Inflammatory macrophage treated with lipopolysaccharide for 1 hour (primary cell): ENCODE measurements at places on chromosomes 7 and 10.

DNA sequence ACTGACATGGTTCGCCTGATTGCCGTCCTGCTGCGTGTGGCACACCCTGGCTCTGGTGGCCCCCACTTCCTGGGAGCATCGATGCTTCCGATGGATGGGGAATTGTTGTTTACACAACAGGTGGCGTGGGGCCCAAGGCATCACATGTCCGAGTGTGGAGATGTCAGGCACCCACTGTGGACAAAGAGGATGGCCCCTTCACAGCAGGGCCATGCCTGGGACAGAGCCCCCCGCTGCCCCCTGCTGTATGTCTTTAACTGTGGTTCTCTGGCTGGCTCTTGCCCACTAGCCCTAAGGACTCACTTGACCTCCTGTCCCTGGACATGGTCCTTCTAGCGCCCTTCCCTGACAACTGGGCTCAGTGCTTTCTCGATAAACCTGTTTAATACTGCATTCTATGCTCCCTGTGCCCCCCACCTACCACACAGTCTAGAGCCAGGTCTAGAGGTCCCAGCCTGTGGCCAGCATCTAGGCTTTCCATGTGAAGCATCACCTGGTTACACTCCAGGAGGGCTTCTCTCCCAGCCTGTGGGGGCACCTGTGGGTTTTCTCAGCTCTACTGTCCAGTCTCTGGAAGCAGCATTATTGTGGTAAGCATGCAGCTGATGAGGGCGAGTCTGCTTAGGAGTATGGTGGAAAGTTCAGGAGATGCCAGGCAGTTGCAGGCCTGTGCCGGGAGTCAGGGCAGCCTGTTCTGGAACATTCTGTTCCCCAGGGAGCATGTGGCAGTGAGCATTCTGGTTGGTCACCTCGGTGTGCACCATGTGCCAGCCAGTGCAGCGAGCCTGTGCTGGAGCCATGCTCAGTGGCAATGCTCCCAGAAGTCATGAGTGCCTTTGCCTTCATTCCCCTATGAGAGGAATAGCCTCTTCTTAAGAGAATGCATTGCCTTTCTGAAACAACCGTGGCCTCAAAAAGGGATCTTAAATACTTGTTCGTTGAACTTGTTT lies 10.4 kb downstream of the ADCY1 start:
- DNase-seq: no peak

DNA sequence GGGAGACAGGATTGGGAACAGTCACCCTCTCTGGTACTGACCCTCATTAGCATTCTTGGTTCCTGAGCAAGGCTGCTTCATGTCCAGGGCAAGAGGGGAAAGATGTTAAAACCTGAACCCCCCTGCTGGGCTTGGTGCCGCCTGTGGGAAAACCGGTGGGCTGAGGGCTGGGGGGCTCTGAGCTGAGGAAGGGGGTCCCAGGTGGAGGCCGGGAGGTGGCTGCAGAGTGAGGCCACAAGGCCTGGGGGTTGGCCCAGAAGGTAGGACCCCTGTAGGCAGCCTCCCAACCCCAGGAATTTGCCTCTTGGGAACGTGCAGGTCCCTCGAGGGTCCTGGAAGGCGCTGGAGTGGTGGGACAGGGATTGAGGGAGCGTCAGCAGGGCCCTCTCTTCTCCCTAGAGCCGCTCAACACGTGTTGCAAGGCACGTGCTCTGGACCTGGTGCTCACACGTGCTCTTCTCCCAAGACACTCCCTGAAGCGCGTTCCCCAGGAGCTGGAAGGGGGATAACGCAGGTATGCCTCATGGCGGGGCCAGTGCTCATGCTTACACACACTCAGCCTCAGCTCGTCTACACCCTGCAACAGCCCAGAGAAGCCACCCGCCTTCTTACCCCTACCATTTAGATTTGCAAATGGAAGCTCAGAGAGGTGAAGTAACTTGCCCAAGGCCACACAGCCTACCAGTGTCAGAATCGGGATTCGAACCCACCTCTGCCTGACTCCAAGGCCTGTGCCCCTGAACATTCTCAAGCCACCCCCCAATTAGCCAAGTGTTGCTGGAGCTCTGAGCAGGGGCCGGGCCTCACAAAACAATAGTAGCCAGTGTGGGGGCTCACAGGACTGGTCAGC lies 64.4 kb downstream of the LHPP start:
- no peak for DNase-seq

- no peak for DNase-seq
These were observed 966.4 kb downstream of the GRM8 start for GRCh38 chr7:126286317-126286716.

DNA sequence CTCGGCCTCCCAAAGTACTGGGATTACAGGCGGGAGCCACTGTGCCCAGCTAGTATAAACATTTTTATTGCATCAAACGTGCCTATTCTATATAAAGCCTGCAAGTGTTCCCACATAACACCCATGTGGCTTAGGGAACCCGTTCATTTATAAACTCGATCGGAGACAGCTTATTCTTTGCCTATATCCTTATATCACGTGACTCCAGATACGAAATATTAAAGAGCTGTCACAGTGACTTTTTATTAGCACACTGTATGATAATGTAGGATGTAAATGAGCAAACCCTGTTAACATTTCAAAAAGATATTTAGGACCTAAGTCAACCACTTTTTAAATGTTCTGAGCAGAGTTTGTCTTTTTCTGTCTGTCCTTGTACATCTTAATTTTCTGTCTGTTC lies 642.9 kb upstream of the ADARB2 start:
- no peak for DNase-seq

GRCh38 chr7:80772347-80772993 lies 134.0 kb downstream of the CD36 start:
- no peak for DNase-seq

DNA sequence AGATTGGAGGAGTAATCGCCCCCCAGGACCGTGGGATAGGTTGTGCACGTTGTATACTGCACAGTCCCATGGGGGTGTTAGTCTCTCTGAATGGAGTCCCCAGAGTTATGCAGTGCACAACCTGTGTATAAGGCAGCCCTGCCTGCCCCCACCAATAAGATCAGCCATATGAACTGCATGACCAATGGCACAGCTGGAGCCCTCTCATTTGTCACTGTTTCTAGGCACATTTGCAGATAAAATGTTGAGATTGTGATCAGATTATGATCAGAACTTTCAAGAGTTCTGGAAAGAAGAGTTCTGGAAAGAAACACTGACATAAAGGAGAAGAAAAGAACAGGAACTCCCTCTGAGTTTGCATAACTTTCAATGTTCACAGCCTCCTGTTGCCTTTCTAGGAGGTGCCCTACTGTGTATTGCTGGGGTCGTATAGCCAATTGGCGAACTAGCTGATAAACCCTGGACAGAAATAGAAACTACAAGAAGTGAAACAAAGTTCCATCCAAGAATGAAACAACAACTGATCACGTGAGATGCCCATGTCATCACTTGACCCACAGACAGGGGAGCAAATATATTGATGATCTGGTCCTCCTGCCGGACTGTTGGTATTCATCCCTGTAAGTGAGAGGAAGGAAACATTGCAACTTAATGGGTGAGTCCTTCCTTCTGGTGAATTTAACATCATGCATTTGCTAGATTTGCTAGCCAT lies 49.6 kb upstream of the TOMM7 start:
- DNase-seq: no peak

DNA sequence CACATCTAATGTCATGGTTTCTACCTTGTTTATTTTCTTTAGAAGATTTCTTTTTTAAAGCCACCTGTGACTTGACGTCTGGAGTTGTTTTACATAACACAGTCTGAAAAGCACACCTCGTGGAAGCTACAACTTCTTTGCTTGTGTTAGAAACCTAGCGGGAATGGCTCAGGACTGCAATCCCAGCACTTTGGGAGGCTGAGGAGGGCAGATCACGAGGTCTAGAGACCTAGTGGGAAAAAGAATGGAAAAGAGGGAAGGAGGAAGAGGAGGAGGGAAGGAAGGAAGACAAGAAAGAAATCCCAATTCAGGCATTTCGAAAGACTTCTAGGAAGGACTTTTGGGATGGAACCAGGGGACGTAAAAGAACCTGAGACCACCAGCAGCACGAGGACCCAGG lies 146.3 kb upstream of the CELF2 start:
- no peak for DNase-seq

DNA sequence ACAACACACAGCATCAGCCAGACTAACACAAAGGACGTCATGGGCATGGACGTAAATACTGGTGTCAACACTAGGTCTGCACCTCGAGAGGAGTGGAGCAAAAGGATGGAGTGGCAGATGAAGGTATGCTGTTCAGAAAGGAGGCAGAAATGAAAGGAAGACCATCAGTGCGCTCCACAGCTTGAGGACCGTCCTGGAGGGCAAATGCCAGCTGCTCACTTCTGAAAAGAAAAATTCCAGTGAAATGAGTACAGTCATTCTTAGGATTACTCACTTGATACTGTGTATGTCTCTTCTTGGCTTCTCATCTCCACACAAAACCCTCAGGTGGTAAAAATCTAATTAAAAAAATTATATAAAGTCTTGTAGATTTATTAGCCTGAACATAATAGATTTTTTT lies 44.8 kb downstream of the EGFR start:
- no peak for DNase-seq

- DNase-seq: no peak
These were observed 422 bp downstream of the AP1S1 start for GRCh38 chr7:101154693-101155102.

- no peak for DNase-seq
These were observed 197.7 kb upstream of the FRMD4A start for GRCh38 chr10:14528450-14528849.

DNA sequence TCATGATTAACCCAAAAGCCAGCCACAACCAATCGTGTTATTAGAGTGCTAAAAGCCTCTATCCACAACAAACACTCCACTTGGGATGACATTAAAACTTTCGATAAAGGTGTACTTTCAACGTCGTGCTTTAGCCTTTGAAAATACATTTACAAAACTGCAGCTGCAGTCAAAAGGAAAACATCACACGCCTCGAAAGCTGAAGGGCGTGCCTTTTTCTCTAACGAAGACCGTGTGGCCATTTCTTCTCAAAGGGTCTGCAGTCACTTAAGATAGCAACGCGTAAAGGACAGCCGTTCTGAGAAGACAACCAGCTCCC lies 1.1 kb downstream of the ARHGAP12 start:
- DNase-seq: no peak

- DNase-seq: no peak
These were observed 228.5 kb downstream of the TCERG1L start for GRCh38 chr10:131082991-131083481.

DNA sequence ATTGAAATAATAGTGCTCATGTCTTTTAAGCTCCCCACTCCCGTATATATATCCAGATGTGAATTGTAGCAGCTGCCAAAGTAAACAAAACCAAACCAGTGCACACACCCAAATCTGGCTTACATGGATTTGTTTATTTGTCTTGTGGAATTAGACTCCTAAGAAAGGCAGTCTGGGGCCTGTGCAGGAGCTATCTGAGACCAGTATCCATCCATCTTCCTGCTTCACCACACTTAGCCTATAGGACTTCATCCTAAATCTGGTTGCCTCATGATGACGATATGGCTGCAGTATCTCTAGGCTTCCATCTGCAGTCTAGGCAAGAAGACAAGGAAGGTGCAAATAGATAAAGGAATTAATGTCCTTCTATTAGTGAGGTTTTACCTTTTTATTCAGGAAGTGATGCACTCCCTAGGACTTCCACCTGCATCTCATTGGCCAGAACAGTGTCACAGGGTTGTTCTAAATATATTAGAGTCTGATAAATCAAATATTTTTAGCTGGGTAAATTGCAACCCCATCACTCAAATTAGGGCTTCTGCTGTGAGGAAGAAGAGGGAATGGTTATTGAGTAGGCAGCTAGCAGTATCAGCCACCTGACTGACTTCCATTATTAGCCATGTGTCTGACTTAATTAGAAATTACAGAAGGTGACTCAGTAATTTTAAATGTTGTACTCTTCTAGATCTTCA lies 6.0 kb downstream of the WIPF3 start:
- no peak for DNase-seq

GRCh38 chr7:77838929-77839491 lies 40.4 kb downstream of the PHTF2 start:
- no peak for DNase-seq

DNA sequence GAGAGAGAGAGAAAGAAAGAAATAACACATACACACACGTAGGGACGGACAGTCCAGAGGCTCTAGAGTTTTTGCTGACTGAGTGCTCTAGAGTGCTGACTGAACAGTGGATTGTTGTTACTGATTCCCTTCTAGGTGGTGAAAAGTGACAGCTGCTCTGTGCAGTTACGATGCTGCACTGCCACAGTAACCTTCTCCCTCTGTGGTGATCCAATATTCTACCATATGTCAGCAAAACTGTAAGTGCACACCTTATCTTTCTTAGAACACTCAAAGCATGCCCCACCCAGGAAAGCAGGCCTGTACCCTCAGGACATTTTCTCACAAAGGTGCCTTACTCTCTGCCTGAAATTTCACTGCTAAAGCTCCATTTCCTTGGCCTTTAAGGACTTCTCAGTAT lies 1023.5 kb downstream of the TYW1 start:
- no peak for DNase-seq

DNA sequence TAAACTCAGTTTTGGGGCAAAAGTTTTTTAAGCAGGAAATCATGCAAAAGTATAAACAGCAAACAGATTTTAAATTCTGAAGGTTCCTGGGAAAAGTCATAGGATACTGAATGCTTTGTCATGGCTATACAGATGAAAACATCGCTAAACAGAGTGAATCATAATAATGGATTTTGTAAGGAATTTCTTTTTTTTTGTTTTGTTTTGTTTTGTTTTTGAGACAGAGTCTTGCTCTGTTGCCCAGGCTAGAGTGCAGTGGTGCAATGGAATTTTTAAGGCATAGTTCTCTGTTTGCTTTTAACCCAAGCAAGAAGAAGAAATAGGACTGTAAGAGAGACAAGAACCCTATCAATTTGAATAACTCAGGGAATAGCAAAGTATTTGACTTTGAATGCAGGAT lies 285.3 kb downstream of the NRG3 start:
- DNase-seq: no peak

GRCh38 chr10:1400101-1401070 lies 336.9 kb downstream of the ADARB2 start:
- DNase-seq: no peak

DNA sequence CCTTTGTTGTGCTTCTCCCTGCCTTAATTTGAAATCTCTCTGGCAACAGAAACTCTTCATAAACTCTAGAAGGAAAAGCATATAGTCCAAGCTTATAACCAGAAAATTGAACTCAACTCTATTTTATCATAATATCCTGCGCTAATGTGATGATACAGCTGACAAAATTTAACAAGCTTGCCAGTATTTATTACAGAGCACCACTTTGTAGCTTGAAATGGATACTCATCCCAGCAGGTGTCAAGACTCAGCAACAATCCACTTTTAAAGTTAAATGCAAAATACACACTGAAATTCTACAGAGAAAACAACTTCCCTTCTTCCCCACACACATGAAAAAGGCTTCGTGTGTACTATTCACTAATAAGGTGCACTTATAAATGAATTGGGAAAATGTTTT lies 228.9 kb downstream of the AGMO start:
- DNase-seq: no peak
